ENCODE measurements at places on chromosomes 3 and 15.

DNA sequence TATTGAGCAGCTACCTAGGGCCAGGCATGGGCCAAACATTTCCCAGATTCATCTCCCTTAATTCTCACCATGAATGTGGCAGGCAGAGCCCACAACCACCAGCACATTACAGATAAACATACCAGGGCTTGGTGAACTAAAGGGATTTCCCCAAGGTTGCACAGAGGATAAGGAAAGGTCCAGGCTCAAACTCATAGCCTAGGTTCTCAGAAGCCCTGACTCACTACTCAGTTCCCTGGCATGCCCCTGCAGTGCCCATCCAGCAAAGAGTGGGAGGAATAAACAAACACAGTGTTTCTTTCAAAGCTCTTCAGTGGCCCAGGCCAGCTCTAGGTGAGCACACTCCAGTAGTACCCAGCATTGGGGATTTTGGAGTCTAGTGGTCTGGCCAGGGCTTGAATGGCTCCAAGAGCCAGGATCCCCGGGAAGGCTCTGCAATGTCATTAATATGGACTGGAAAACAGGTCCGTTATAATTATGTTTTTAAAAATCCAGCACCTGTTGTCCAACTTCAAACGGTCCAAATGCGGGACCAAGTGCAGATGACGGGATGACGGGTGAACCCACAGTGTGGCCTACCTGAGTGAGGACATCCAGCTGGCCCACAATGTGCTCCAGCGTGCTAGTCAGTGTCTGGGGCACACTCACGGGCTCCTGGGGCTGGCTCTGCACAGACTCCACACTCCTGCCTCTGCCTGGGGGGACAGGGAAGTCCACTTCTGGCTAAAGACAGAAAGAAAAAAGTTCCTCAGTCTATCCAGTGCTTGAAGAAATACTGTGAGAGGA, 39.8 kb upstream of the DUSP7 start:
- DNase-seq = no peak

GRCh38 chr15:73965758-73966113, 26.4 kb downstream of the STOML1 start:
- DNase-seq = no peak

DNA sequence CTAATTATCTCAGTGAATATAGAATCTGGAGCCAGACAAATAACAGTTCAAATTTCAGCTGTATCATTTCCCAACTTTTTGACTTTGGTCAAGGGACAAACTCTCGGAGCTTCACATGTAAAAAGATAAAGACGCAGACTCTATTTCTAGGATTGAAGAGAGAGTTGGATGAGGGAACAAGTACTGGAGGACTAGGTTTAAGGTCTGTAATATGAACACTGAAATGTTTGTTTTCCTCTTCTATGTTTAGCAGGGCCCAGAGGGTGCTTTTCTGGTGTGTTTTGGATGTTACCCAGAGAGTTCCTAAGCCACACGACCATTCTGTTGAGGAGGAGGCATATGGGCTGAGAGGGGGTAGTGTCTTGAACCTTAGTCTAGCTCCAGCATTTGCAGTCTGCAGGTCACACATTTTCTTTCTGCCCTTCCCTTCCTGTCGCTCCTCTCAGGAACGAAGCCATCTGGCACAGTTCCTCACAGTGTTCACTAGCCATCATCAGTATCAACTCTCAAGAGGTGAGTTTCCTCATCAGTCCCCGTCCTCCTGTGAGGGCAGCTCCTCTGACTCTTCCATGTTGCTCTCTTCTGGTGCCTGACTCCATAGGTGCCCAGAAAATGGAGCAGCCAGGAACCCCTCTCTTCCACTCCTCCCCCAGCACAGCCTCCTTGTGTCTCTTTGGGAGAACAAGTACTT, 250.1 kb downstream of the SQOR start:
- DNase-seq = no peak

DNA sequence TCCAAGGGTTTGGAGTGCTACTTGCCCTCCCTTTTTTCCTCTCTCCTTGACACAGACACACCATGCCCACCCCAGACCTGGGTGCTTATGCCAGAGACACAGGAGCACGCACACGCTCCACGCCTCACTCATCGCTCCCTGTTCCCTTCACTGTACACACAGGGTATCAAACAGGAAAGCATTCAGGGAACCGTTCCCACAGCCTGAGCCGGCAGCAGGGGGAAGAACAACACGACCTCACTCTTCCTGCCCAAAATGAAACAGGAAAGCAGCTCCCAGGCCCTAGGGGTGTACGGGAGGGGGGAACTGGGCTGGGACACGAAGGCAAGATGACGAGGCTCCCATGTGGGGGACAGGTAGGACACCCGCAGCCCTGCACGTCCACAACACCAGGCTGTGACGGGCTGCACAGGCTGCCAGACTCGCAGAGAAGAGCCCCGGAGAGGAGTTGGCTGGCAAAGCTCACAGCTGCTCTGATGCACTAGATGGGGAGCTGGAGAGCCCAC, 11.2 kb downstream of the DLL4 start:
- DNase-seq = no peak

DNA sequence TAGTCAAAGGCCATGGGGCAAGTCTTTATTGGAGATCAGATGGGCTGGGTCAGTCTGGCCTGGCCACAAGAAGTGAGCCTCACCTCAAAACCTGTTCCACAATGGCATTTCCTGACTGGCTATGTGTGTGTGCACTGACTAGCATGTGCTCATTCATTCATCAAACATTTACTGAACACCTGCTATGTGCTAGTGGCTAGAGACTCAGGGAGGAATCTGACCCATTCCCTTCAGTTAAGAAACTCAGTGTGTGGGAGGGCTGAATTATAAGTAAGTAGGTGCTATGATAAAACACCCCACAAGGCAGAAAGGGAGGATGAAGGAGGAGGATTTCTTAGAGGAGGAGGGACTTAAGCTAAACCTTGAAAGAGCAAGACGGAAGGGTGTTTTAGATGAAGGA, 5.4 kb upstream of the CGNL1 start:
- DNase-seq = no peak

- no peak for DNase-seq
Observed at GRCh38 chr3:8562081-8562595, 60.5 kb downstream of the LMCD1 start.

GRCh38 chr3:195467641-195468390, 25.0 kb upstream of the ACAP2 start:
- no peak for DNase-seq

- no peak for DNase-seq
Observed at GRCh38 chr3:193231201-193231600, 9.8 kb upstream of the PLAAT1 start.

GRCh38 chr15:64134345-64134829, 17.1 kb upstream of the SNX22 start:
- peak; percentile 86 for DNase-seq

- DNase-seq = no peak
Observed at GRCh38 chr15:72492733-72493132, 18.6 kb downstream of the ARIH1 start.

- DNase-seq = no peak
Observed at GRCh38 chr3:72345980-72346379, 502.3 kb downstream of the SHQ1 start.

DNA sequence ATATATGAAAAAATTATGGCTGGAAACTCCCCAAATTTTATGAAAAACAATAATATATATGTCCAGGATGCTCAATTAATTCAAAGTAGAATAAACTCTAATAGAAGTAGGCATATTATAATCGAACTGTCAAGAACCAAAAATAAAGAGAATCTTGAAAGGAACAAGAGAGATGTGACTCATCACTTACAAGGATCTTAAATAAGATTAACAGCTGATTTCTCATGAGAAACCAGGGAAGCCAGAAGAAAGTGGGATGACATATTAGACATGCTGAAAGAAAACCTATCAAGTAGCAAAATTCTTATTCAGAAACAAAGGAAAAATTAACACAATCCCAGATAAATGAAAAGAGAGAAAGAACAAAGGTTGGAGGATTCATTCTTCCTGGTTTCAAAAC, 66.8 kb downstream of the FAIM start:
- DNase-seq = no peak

Data from hypothalamus (tissue), 51 donors.